ENCODE measurements at places on chromosomes 2 and 18.

GRCh38 chr2:182248362-182248761, 178.5 kb downstream of the PDE1A start:
- DNase-seq: no peak

DNA sequence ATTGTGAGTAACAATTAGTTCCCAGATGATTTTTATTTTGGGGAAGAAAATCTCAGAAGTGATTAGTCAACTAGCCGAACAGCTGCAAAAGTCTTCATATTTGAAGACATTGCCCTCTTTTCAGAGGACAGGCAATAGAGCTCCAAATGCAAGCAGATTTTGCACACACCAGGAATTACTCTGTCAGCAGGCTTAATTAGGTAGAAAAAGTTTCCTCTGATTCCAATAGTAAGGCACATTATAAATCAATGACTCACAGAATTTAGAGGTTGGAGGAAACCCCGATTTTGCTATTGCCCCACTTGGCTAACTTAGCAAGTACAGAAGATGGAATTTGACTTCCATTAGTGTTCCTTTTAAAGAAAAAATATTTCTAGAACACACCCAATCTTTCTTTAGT, 30.7 kb upstream of the SCN1A start:
- no peak for DNase-seq

DNA sequence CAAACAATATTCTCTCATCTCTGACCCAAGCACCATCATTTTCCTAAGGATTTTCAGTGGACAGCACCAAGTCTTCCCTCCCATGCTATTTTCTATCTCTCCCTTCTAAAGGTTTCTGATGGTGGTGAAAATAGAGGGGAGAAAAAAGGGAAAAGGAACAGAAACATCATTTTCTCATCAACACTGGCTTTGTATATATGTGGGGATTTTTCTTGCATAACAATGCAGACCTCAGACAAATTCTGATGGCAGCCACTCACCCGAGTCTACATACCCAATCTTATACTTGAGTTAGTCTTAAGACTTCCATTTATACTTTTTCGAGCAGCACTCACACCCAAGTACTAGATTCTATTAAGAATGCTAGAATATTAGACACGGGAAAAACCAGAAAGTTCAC, 95.8 kb downstream of the TMEM163 start:
- DNase-seq: no peak

GRCh38 chr18:79217979-79218604, 148.9 kb downstream of the ATP9B start:
- no peak for DNase-seq

GRCh38 chr2:7692657-7693161, 775.5 kb downstream of the RNF144A start:
- DNase-seq: no peak

DNA sequence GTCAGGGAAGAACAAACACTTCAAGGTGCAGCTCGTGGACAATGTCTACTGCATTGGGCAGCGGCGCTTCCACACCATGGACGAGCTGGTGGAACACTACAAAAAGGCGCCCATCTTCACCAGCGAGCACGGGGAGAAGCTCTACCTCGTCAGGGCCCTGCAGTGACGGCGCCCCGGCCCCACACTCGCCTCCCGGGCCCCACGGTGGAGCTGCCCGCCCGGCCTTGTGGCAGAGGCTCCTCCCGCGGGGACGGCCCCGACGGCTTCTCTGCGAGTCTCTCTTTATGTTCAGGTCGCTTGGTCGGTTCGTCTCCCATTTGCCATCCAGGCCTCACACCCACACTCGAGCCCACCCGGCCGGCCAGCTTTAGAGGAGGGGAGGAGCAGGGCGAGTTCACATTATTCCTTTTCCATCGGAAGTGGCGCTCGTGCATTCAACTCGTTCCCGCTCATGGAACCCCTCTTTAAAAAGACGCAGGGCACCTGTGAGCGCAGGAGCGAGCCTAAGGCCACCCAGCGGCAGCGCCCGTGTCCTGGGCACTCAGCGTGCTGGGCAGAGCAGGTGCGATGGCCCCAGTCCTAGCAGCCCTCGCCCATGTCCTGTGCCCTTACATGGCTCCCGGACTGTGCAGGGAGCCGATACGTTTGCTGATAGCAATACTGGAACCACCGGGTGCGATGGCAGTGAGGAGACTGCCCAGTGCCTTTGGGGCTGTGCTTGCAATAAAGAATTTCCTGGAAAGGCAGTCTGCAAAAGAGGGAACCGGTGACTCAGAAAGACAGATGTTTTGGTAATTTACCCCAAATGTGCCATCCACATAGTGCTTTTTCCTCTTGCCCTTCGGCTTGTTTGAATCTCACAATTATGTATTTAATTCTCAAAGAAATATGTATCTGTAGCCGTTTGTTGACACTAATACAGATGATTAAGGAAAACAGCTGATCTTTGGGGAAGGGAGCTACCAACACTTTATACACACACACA, 148.6 kb downstream of the NCK2 start:
- DNase-seq: no peak

- no peak for DNase-seq
Measured at GRCh38 chr2:8277921-8278571, 403.8 kb upstream of the ID2 start.

DNA sequence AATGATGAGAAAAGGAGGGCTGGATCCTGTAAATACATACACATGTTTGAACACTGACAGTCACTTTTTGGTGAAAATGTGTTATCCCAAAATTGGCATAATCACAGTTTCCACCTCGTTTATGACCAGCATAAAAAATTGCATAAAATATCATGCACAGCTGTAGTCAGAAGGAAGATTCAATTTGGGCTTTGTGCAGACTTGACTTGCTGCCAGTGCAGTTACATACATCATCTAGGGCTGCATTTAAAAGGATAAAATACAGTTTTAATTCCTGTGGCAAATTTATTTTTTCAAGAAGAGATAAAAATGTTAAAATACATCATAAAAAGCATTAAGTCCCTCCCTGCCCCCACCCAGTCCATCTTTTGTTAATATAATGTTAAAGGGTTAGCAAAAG, 103.8 kb downstream of the VWC2L start:
- no peak for DNase-seq

DNA sequence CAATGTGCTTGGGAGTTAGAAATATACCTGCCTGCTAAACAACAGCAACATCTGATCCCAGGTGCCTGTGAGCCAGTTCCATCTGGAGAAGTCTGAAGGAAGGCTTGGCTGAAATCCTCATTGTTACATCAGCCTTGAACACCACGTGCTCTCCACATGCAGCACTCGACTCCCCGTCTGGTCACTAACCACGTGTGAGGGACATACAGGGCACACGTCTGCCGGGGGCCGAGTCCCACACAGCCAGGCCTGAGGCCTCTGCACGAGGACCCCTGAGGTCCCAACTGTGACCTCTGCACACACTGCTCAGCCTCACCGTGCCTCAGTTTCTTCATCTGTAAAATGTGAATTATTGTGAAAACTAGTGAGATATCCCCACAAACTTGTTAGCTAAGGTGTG, 236.5 kb upstream of the SALL3 start:
- no peak for DNase-seq

- DNase-seq: no peak
Measured at GRCh38 chr18:56351911-56352500, 286.4 kb downstream of the TXNL1 start.

GRCh38 chr2:1550076-1550475, 136.8 kb downstream of the TPO start:
- DNase-seq: no peak

- DNase-seq: no peak
Measured at GRCh38 chr18:55559739-55560138, 28.3 kb downstream of the TCF4 start.

GRCh38 chr2:231394211-231395141, 1.0 kb upstream of the B3GNT7 start:
- no peak for DNase-seq

DNA sequence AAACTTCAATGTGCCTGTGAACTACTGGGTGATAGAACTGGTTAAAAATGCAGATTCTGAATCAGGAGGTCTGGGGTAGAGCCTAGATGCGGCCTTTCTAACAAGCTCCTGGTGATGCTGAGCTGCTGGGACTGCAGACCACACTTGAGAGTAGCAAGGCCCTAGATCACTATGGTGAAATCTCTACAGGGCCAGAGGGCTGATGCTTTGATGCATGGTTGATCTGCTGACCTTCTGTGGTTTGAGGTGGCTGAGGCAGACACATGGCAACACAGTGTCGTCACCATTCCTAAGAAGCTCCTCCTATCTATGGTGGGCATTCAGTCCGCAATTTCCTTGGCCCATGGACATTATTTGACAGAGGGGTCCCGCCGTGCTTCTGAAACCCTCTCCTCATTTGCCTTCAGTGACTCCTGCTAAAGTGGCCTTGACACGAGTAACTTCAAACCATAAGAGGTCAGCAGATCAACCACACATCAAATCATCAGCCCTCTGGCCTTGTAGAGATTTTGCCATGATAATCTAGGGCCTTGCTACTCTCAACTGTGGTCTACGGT, 19.8 kb downstream of the CCDC68 start:
- no peak for DNase-seq

GRCh38 chr18:58391932-58392323, 237.0 kb downstream of the ALPK2 start:
- no peak for DNase-seq

DNA sequence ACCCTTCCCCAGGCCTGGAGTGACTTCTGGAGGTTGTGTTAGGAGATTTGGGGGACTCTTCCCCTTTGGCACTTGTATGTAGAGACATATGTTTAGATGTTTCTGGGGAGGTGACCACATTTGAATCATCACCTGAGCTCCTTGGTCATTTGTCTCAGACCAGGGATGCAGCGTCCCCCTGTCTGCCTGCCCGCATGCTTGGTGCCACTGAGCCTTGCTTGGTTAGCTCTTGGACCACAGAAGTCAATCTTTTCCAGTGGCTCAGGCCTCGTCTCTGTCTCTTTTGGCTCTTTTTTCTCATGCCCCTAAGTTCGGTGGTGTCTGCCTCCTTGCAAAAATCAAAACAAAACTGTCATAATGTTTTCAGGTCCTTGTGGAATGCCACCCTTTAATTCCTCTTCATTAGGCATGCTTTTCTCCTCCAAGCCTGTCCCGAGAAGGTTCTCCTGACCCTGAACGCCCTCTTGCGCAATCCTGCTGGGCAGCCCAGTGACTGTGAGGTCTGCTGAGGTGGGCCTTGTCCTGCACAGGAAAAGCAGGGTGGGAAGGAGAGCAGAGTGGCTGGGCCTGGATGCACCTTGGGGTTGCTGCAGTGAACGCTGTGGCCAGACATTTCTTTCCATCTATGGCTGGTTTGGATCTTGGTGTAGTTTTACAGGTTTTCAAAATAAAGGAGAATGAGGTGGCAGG, 24.9 kb downstream of the GLI2 start:
- DNase-seq: no peak

DNA sequence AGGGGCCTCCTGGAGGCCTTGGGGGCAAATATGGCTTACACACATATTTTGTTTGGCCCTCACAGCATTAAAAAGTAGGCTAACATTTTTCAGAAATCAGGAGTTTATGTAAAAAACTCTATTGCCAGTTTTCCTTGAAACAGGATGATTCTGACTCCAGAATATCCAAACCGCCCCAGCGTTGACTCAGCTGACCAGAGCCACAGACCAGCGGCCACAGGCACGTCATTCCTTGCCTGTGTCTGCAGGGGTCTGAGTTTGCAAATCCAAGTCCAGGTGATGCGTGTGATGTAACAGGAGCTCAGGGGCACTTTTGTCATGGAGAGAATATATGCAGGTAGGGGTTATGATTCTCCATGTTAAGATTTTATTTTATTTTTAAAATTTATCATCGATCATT, 79.4 kb upstream of the ALKAL2 start:
- no peak for DNase-seq

DNA sequence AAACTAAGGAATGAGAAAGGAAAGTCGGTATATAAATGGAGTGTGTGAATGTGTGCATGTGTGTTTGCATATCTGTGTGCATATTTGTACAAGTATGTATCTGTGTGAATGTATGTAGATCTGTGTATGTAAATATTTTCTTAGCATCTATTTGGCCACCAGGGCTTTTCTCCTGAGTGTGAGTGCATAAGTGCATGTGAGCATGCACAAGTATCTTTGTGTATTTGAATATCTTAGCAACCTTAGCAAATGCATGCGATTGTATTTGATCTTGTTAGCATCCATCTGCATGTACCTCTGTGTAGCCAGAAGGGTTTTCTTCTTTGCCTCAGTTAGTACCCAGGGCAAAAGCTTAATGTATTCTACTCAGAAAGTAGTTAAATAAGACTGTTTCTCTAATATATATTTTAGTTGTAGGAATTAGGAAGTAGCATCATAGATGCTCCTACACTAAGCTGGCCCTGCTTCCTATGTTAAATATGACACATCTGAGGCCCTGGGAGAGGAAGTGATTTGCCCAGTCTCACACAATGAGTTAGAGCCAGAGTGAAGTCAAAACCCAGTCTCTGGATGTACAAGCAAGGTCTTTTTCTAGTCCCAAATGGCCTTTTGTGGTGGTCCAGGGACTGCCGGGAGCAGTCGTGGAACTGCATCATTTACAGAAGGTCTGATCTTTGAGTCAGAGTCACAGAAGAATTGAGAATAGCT, 9.2 kb downstream of the FKBP1B start:
- no peak for DNase-seq

DNA sequence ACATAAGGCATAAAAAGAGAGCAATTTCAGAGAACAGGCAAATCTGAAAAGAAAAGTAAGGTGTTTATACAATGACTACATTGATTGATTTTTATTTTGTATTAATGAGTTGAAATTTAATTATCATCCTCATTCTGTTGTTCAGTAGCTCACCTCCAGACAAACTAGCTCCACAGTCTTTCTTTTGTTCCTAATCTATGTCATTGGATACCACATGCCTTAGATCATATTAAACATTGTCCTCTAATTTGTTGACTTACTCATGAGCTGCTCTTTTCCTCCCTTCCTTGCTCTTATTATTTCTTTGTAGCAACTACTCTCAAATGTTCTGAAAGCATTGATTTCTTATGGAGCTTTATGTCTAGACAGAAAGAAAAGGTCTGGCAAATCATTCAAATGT, 185.5 kb upstream of the ZSWIM2 start:
- no peak for DNase-seq

GRCh38 chr2:40357667-40358066, 94.2 kb downstream of the SLC8A1 start:
- DNase-seq: no peak

- no peak for DNase-seq
Measured at GRCh38 chr2:143937723-143938350, 582.1 kb downstream of the ZEB2 start.

GRCh38 chr2:180739070-180739469, 241.3 kb upstream of the UBE2E3 start:
- no peak for DNase-seq

DNA sequence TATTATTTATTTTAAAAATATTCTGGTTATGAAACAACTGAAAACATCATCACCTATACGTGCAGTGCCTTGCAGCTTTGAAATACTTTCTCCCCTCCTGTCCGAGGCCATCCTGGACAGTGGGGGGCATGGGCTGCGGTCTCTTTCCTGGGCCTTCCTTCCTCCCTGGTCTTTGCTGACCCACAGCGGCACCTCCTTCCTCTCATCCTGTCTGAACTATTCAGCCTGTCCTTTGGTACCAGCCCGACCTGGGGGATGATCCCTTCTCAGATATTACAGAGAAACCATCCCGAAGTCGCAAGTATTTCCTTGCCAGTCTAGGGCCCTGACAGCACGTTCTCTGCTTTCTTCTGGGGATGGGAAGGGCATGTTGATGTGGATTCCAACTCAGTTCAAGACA, 736.6 kb upstream of the HS6ST1 start:
- no peak for DNase-seq

All from D721Med (cell line).